ENCODE measurements at places on chromosomes 7 and 10. TPM values are rescaled to one million over a fixed set of nuclear protein-coding genes. Genes with fewer than 3 reads are reported as not detected.
A peak's percentile ranks its signal among the peaks of the same experiment; 100 is the strongest.

Gene HIBADH
- 20.6 TPM for total RNA-seq

Gene TMEM273
- total RNA-seq: not detected

Gene CDK6
- total RNA-seq: 162 TPM

Gene HOXA7
- total RNA-seq: not detected

Gene CYP26C1
- 0.15 TPM for total RNA-seq

Gene RTKN2
- total RNA-seq: 3.4 TPM

Gene OR2A12
- total RNA-seq: not detected

Gene ELN
- total RNA-seq: 8,224 TPM

Gene FAM25A
- total RNA-seq: not detected

Gene GJD4
- total RNA-seq: not detected

DNA sequence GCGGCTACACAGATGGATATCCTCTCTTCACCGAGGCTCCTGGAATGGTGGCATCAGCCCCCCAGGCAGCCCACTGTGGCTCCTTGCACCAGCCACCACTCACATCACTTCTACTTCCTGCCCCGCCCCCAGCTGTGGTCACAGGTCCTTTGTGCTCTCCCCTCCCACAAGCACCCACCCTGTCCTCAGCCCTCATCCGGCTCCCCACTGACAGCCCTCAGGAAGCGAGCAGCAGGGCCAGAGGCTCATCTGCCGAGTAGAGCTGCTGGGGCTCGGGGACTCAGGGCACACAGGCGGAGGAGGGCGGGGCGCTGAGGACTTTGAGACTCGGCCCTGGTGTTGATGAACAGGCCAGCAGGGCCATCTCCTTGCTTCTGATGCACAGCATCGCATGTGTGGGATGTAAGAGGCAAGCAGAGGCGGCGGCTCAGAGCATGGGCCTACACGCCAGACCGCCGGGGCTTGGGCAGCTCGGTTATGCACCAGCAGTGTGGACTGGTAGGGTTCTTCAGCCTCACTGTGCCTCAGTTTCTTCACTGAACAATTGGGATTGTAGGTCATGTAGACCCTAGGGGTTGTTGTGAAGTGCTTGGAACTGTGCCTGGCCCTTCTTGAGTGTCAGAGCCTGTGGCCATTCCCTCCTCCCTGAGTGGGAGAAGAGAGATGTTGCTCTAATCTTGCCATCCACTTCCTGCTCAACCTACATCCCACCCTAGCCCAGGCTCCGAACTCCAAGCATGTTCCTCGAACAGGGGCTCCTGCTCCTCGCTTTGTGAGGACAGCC lies at the start of gene PRF1:
Gene PRF1, minus strand, starts transcription at position 77 of the 784 bp plus-strand sequence. CDS start 1,839 bp downstream, outside the sequence.
- no peaks in the 10 kb centered on the region for H3K36me3 ChIP-seq
- no peak within 1 kb of the TSS for H3K27ac ChIP-seq
- DNase-seq: no peak

- no peaks in the 10 kb centered on the region for H3K4me1 ChIP-seq
- H3K27ac ChIP-seq: no peak overlapping the region
- H3K36me3 ChIP-seq: no peaks in the 10 kb centered on the region
- DNase-seq: no peak
Measured at GRCh38 chr10:66877361-66877760, 48.5 kb upstream of the LRRTM3 start.

- H3K27me3 ChIP-seq: peaks cover 1% of the 10 kb centered on the region
- H3K27ac ChIP-seq: peak overlapping the region; percentile 5
Measured at GRCh38 chr7:23759671-23760391, 49.8 kb downstream of the STK31 start.

- no peaks in the 10 kb centered on the region for H3K4me1 ChIP-seq
- H3K27me3 ChIP-seq: no peaks in the 10 kb centered on the region
- no peaks in the 10 kb centered on the region for H3K36me3 ChIP-seq
- H3K4me3 ChIP-seq: no peak overlapping the region
- no peak overlapping the region for H3K27ac ChIP-seq
- no peak for DNase-seq
Measured at GRCh38 chr7:120320218-120320961, 47.4 kb downstream of the KCND2 start.

DNA sequence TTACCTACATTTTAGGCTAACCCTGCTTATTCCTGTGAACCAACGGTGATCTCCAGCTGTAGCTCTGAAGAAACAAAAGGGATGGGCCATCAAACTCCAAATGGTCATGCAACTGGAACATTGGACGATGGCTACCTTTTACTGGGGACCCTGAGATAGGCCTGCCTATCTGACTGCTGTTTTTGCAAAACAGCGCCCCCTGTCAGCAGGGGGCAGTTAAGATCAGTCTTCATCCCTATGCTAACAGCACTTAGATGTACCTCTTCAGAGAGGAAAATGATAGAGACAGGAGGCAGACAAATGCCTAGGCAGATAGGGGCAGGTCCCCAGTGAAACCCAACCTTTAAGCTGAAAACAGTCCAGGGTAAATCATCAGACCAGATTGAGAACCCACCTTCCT lies 1085.4 kb upstream of the SORCS1 start:
- H3K4me3 ChIP-seq: no peak overlapping the region
- H3K27ac ChIP-seq: no peak overlapping the region
- no peaks in the 10 kb centered on the region for H3K4me1 ChIP-seq
- no peak for DNase-seq
- no peaks in the 10 kb centered on the region for H3K27me3 ChIP-seq
- H3K36me3 ChIP-seq: no peaks in the 10 kb centered on the region

DNA sequence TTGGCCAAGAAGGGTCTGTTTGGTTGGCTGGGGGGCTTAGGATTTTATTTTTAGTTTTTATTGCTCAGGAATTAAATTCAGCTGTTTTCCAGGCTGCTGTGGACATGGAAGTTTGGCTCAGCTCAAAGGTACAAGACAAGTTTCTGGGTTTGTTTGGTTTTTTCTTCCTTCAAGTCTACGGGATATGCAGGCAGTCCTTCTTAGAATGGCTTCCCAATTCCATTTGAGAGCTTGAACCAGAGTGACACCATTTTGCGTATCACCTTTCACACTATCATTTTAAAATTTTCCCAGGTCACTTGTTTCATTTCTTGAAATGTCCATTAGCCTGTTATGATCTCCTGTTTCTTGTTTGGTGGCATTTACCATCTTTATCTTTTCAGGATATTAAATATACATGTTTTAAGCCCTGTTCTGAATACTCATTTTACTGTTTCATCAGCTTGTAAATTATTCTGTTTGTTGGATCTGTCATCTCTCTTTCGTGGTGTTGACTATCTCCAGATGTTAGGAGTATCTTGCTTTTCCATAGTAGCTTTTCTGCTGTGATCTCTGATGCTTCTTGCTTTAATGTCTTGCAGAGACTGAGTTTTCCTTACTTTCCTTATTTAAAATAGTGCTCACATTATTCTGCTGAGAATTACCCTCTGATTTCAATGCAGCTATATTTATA lies 9.4 kb upstream of the TMEM168 start:
- H3K27ac ChIP-seq: no peak overlapping the region
- H3K36me3 ChIP-seq: no peaks in the 10 kb centered on the region
- H3K4me1 ChIP-seq: no peaks in the 10 kb centered on the region

GRCh38 chr7:40805361-40805760 lies 670.6 kb downstream of the SUGCT start:
- H3K27ac ChIP-seq: peak overlapping the region; percentile 52
- no peaks in the 10 kb centered on the region for H3K27me3 ChIP-seq
- no peak for DNase-seq
- peaks cover 1% of the 10 kb centered on the region for H3K36me3 ChIP-seq

DNA sequence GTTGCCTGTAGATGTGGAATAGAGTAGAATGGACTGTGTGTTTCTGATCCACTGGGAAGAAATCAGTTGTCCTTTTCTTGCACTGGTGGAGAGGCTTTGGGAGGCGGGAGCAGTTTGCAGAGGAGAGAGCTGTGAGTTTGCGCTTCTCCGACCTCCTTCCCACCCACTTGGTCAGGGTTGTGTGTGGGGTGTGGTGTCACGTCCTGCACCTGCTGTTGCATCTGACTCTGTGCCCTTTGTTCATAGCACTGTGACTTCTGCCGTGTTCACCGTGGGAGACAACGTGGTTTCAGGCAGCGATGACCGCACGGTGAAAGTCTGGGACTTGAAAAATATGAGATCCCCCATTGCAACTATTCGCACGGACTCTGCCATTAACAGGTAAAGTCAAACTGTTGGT lies 67.8 kb downstream of the WDR37 start:
- no peak for DNase-seq
- H3K27me3 ChIP-seq: no peaks in the 10 kb centered on the region
- no peak overlapping the region for H3K4me3 ChIP-seq
- H3K27ac ChIP-seq: no peak overlapping the region
- peaks cover 13% of the 10 kb centered on the region for H3K4me1 ChIP-seq

- peak; percentile 41 for DNase-seq
- H3K4me3 ChIP-seq: no peak overlapping the region
- H3K4me1 ChIP-seq: peaks cover 68% of the 10 kb centered on the region
- no peaks in the 10 kb centered on the region for H3K27me3 ChIP-seq
- no peak overlapping the region for H3K27ac ChIP-seq
Measured at GRCh38 chr7:130371046-130371445, 9.2 kb upstream of the CPA1 start.

GRCh38 chr7:117231047-117231359 lies 91.9 kb downstream of the WNT2 start:
- peaks cover 13% of the 10 kb centered on the region for H3K36me3 ChIP-seq
- H3K4me1 ChIP-seq: peaks cover 23% of the 10 kb centered on the region
- no peak overlapping the region for H3K27ac ChIP-seq
- no peak for DNase-seq

- H3K36me3 ChIP-seq: peaks cover 2% of the 10 kb centered on the region
- DNase-seq: no peak
- H3K4me1 ChIP-seq: peaks cover 63% of the 10 kb centered on the region
Measured at GRCh38 chr10:76117949-76118348, 686.5 kb downstream of the LRMDA start.

DNA sequence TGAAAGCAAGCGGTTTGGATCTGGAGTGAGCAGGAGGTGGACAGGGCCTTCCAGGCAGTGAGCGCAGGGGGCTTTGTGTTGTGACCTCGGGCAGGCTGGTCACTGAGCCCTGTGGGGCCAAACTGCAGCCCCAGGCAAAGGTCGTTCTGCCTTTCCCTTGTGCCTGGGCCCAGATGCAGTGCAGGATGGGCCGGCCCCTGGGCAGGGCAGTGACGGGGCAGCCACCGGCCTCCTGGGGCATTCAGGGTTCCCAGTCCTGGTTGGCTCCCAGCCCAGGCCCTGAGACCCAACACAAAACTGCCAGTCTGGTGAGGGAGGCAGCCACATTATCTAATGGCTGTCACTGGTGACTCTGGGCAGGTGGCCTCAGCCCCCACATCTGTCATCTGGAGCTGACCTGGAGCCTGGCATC lies 7.1 kb downstream of the ARPC1B start:
- H3K36me3 ChIP-seq: peaks cover 6% of the 10 kb centered on the region
- DNase-seq: no peak
- no peak overlapping the region for H3K27ac ChIP-seq
- peaks cover 29% of the 10 kb centered on the region for H3K4me1 ChIP-seq
- no peaks in the 10 kb centered on the region for H3K27me3 ChIP-seq

DNA sequence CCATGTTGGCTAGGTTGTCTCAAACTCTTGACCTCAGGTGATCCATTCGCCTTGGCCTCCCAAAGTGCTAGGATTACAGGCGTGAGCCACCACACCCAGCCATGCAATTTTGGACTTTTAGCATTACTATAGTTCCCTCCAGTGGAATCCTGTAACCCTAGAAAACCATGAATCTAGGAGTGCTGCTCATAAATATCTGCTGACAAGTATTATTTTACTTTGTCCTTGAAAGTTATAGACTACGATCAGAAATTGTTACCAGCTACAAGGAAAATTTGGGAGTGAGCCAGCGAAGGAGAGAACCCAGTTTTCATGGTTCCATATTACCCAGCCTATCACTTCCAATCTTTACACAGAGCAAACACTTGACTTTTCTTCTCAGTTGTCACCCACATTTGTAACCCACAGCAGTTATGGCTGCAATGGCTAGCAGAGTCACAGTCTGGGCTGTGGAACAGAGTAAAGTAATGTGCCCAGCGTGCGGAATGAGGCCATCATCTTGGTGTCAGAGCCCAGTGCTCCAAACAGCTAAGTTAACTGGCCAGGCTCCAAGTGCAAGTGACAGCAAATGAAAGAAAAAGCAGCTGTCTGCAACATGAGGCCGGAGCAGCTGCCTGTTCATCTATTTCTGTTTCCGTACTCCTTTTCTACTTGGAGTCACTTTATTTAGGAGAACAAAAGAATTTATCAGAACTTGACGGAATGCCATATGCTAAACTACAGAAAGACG lies 29.9 kb downstream of the ZC3HC1 start:
- H3K4me3 ChIP-seq: no peak overlapping the region
- H3K4me1 ChIP-seq: peaks cover 6% of the 10 kb centered on the region
- no peaks in the 10 kb centered on the region for H3K27me3 ChIP-seq
- H3K36me3 ChIP-seq: peaks cover 44% of the 10 kb centered on the region

DNA sequence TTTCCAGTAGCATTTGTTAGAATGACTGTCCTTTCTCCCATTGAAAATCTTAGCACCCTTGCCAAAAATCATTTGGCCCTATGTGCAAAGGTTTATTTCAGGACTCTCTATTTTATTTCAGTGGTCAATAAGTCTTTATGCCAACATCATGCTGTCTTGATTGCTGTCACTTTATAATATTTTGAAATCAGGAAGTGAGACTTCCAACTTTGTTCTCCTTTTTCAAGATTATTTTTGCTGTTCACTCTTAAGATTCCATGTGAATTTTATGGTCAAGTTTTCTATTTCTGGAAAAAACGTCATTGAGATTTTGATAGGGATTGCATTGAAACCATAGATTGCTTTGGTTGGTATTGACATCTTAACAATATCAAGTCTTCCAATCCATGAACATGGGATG lies 65.1 kb downstream of the PAXIP1 start:
- H3K4me1 ChIP-seq: no peaks in the 10 kb centered on the region
- no peak overlapping the region for H3K4me3 ChIP-seq
- H3K27me3 ChIP-seq: peaks cover 8% of the 10 kb centered on the region
